ENCODE measurements at places on chromosomes 13 and 19. TPM values are rescaled to one million over a fixed set of nuclear protein-coding genes. Genes with fewer than 3 reads are reported as not detected.

GRCh38 chr19:30319411-30319810 is 52.8 kb upstream of the ZNF536 start:
- no peaks in the 10 kb centered on the region for H3K36me3 ChIP-seq
- no peaks in the 10 kb centered on the region for H3K4me1 ChIP-seq
- H3K27me3 ChIP-seq, result no peaks in the 10 kb centered on the region
- H3K27ac ChIP-seq, result no peak overlapping the region

DNA sequence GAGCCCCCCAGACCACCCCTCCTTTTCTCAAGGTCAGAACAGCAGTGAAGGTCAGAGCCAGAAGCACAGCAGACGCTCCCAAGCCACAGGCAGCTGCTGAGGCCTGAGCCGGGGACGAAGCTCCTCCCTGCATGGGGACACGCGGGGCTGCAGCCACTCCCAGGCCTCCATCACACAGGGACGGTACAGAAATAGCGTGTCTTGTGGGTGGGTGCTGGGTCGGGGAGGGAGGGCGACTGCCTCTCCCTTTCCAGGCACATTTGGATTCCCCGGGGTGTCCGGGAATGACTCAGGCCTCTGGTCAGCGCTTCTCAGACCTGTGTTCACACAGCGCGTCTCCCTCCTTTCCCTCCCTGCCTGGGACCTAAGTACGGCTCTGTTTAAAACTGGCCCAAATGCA is 33.2 kb downstream of the RASA3 start:
- H3K4me3 ChIP-seq, result no peak overlapping the region
- H3K27ac ChIP-seq, result peak overlapping the region; percentile 85
- H3K4me1 ChIP-seq, result peaks cover 29% of the 10 kb centered on the region
- no peaks in the 10 kb centered on the region for H3K36me3 ChIP-seq

DNA sequence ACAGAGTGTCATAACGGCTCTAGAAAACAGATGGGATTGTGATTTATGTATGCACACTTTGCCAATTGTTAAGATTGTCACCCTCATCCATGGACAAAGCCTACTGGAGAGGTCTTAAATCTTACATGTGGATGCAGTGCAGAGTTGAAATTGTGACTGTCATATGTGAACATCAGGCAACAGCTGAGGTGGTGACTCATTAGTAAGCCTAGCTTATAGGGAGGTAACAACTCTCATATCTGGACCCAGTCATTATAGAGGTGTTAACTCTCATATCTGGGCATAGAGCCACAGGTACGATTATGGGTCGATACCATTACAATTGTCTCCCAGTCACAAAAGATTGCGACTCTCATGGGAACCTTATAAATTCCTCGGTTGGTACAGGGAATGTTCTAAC is 29.8 kb upstream of the ZNF254 start:
- no peak overlapping the region for H3K27ac ChIP-seq
- DNase-seq, result no peak

DNA sequence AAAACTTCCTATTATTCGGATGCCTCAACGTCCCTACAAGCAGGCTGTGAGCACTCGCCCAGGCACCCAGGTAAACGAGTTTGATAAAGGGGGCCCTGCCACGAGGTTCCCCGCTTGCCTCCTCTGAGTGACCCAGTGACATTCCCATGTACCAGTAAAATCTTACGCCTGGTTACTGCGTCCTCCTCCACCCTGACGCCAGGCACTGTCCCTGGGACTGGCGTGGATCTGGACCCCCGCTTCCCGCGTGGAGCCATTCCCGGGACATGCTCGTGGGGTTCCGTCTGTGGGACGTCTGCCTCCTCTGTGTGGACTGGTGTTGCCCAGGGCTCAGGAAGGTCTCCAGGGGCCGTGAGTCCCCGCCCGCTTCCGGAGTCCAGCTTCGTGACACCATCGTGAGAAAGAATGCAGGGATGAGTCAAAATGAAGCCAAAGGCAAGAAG is 407 bp upstream of the ZNF550 start:
- H3K4me3 ChIP-seq, result peak overlapping the region; percentile 84
- DNase-seq, result peak; percentile 73
- peaks cover 16% of the 10 kb centered on the region for H3K4me1 ChIP-seq
- H3K27me3 ChIP-seq, result no peaks in the 10 kb centered on the region

GRCh38 chr13:50979187-50979586 is 69.6 kb downstream of the RNASEH2B start:
- no peaks in the 10 kb centered on the region for H3K36me3 ChIP-seq
- H3K4me3 ChIP-seq, result no peak overlapping the region
- H3K27me3 ChIP-seq, result no peaks in the 10 kb centered on the region
- no peaks in the 10 kb centered on the region for H3K4me1 ChIP-seq
- no peak for DNase-seq

Gene SIGLEC12
- total RNA-seq, result not detected

DNA sequence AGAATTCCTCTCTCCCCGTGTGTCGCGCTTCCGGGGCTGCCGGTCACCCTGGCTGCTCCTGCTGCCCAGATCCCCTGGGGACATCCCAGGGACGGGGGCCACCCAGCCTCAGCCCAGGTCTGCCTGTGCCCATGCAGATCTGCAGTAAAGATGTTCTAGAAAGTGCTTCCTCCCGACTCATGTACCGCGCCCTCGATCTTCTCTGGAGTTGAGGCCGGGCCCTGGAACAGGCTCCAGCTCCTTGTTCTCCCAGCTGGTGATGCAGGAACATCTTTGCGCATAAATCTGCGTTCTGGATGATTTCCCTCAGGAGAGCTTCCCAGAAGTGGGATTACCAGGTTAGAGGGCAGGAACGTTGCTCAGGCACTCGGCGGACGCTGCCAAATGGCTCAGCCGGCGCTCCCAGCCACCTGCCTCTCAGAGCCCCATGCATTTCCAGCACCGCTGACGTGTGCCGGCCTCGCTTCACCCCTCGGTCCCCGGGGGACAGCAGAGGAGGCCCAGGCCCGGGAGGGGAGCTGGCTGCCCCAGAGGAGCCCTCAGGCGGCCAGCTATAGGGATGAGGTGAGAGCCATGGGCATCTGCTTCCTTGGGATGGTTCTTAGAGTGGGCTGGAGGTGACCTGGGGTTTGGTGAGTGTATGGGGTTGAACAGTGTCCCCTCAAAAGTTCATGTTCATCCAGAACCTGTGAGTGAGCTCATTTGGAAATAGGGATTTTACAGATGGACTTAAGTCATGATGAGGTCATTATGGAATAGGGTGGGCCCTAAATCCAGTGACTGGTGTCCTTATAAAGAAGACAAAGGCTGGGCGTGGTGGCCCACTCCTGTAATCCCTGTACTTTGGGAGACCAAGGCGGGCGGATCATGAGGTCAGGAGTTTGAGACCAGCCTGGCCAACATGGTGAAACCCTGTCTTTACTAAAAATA is 42.6 kb downstream of the CRTC1 start:
- no peak for DNase-seq
- no peaks in the 10 kb centered on the region for H3K27me3 ChIP-seq
- peaks cover 5% of the 10 kb centered on the region for H3K4me1 ChIP-seq
- H3K36me3 ChIP-seq, result no peaks in the 10 kb centered on the region

Gene TMEM150B
- total RNA-seq, result not detected

DNA sequence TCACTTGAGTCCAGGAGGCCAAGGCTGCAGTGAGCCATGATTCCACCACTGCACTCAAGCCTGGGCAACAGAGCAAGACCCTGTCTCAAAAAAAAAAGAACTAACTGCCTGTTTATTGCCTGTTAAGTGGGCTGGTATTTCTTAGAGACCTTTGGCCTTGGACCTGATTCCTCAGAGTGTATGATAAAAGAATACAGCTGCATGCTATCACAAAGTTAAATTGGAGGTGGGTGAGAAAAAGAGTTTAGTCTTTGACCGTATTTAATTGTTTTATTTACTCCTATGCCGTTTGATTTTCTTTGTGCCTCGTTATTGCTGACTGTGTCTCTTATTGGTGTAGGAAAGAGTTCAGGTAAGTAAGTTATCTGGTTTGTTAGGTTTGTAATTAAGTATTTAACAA is 25.3 kb upstream of the DPY19L3 start:
- DNase-seq, result no peak
- no peaks in the 10 kb centered on the region for H3K4me1 ChIP-seq
- H3K36me3 ChIP-seq, result peaks cover 30% of the 10 kb centered on the region
- H3K27ac ChIP-seq, result no peak overlapping the region

- H3K4me3 ChIP-seq, result no peak overlapping the region
- no peak for DNase-seq
Measured at GRCh38 chr13:96172066-96172465, 82.2 kb downstream of the HS6ST3 start.

DNA sequence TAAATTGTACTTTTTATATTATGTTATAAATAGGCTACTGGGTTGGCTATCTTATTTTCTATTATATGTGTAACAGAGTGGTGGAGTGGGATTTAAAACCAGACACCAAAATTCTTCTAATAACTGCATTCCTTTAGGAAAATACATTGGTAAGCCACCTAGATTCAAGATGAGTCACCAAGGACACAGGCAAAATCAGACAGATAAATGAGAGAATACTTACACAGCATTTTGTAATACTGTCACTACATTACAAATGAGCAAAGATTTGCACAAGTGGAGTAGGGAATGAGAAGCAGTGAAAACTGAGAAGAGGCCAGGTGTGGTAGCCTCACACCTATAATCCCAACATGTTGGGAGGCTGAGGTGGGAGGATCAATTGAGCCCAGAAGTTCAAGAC is 6.2 kb upstream of the SPART start:
- no peak overlapping the region for H3K4me3 ChIP-seq
- no peaks in the 10 kb centered on the region for H3K27me3 ChIP-seq
- no peak for DNase-seq
- no peaks in the 10 kb centered on the region for H3K4me1 ChIP-seq

Gene RCBTB2
- total RNA-seq, result 10.0 TPM

GRCh38 chr19:5152013-5152763 is 183.3 kb downstream of the KDM4B start:
- no peak overlapping the region for H3K4me3 ChIP-seq
- H3K27me3 ChIP-seq, result no peaks in the 10 kb centered on the region
- no peaks in the 10 kb centered on the region for H3K4me1 ChIP-seq
- H3K36me3 ChIP-seq, result peaks cover 7% of the 10 kb centered on the region

Gene S1PR5
- total RNA-seq, result 0.60 TPM

- H3K27me3 ChIP-seq, result no peaks in the 10 kb centered on the region
- H3K36me3 ChIP-seq, result no peaks in the 10 kb centered on the region
- H3K27ac ChIP-seq, result no peak overlapping the region
- H3K4me1 ChIP-seq, result peaks cover 26% of the 10 kb centered on the region
- no peak overlapping the region for H3K4me3 ChIP-seq
Measured at GRCh38 chr19:1849886-1850398, 1.7 kb upstream of the REXO1 start.

DNA sequence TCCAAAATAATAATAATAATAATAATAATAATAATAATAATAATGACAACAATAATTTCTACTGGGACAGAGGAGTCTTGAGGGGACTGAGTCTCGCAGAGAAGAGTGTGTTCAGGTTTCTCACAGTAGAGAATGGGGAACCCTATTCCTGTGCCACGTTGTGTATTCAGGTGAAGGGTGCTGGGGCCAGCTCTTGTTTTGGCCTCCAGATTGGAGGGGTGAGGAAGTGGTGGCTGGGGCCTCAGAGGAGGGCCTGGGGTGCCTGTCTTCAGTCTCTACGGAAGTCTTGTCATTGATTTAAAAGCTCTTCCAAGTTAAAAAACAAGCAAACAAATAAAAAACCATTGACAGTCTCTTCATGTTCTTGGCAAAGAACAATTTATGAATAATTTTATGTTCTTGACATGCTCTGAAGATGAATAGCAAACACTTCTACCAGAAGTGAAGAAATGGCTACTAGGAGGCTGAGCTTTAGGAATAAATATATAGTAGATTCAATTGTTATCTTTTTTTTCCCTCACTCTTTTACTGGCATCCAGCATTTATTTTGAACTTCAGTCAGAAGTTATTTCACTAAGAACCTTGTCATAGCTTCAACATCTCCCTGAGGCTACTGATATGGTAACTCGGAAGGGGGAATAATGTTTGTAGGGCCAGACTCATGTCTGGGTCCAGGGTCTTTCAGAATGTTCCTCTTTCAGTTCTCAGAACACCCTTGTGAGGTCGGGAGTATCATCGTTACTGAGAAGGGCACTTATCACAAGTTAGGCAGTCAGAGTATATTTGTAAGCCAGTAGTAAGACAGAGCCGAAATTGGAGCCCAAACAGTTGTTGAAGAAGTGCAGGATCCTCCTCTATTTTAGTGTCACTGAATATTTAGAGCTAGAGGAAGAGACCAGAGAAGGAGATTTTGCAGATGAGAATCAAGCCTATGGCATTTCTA is 13.1 kb downstream of the LRCH1 start:
- no peak overlapping the region for H3K4me3 ChIP-seq
- H3K27me3 ChIP-seq, result no peaks in the 10 kb centered on the region
- H3K36me3 ChIP-seq, result no peaks in the 10 kb centered on the region
- peak overlapping the region; percentile 75 for H3K27ac ChIP-seq
- DNase-seq, result no peak
- peaks cover 32% of the 10 kb centered on the region for H3K4me1 ChIP-seq

GRCh38 chr13:20161275-20161950 is 561 bp upstream of the GJA3 start:
- H3K27ac ChIP-seq, result peak overlapping the region; percentile 87
- H3K27me3 ChIP-seq, result peaks cover 3% of the 10 kb centered on the region
- H3K4me1 ChIP-seq, result peaks cover 5% of the 10 kb centered on the region
- no peaks in the 10 kb centered on the region for H3K36me3 ChIP-seq

- DNase-seq, result no peak
- no peaks in the 10 kb centered on the region for H3K4me1 ChIP-seq
- no peaks in the 10 kb centered on the region for H3K36me3 ChIP-seq
Measured at GRCh38 chr13:97866346-97866745, 87.1 kb upstream of the IPO5 start.

- peaks cover 21% of the 10 kb centered on the region for H3K4me1 ChIP-seq
- DNase-seq, result no peak
- H3K4me3 ChIP-seq, result no peak overlapping the region
- peak overlapping the region; percentile 61 for H3K27ac ChIP-seq
- H3K27me3 ChIP-seq, result no peaks in the 10 kb centered on the region
Measured at GRCh38 chr19:4396949-4397783, 3.2 kb downstream of the SH3GL1 start.

- peak overlapping the region; percentile 98 for H3K4me3 ChIP-seq
- H3K36me3 ChIP-seq, result peaks cover 3% of the 10 kb centered on the region
- peak overlapping the region; percentile 95 for H3K27ac ChIP-seq
- H3K27me3 ChIP-seq, result no peaks in the 10 kb centered on the region
- DNase-seq, result no peak
- H3K4me1 ChIP-seq, result peaks cover 5% of the 10 kb centered on the region
Measured at GRCh38 chr19:1384085-1384462, 367 bp downstream of the NDUFS7 start.

Gene CEBPG
- 21.1 TPM for total RNA-seq

GRCh38 chr13:25371158-25371874 is 458 bp upstream of the ATP8A2 start:
- no peak overlapping the region for H3K27ac ChIP-seq
- peak overlapping the region; percentile 76 for H3K4me3 ChIP-seq
- DNase-seq, result no peak
- H3K4me1 ChIP-seq, result no peaks in the 10 kb centered on the region

GRCh38 chr19:19568802-19569756 is 31.0 kb downstream of the CILP2 start:
- H3K27ac ChIP-seq, result no peak overlapping the region
- H3K36me3 ChIP-seq, result peaks cover 4% of the 10 kb centered on the region
- H3K4me1 ChIP-seq, result no peaks in the 10 kb centered on the region
- H3K27me3 ChIP-seq, result no peaks in the 10 kb centered on the region
- H3K4me3 ChIP-seq, result no peak overlapping the region
- peak; percentile 44 for DNase-seq

Gene TMEM86B
- total RNA-seq, result 4.2 TPM

- no peaks in the 10 kb centered on the region for H3K36me3 ChIP-seq
- H3K27me3 ChIP-seq, result peaks cover 50% of the 10 kb centered on the region
- H3K27ac ChIP-seq, result no peak overlapping the region
- H3K4me1 ChIP-seq, result no peaks in the 10 kb centered on the region
Measured at GRCh38 chr19:31553112-31553845, 204.0 kb upstream of the TSHZ3 start.

Data from cardiac muscle cell (in vitro differentiated cells and primary cell).